ENCODE measurements at places on chromosomes 2 and 18. TPM values are rescaled to one million over a fixed set of nuclear protein-coding genes. Genes with fewer than 3 reads are reported as not detected.

Gene RAPH1
- total RNA-seq, result 2.1 TPM

Gene SPR
- not detected for total RNA-seq

Gene SLC25A12
- total RNA-seq, result 14.6 TPM

Gene TFPI
- not detected for total RNA-seq

Gene SERPINB13
- total RNA-seq, result not detected

Gene COL3A1
- not detected for total RNA-seq

Gene COLEC11
- not detected for total RNA-seq

Gene TMEM169
- total RNA-seq, result 3.6 TPM

Gene LYG2
- total RNA-seq, result not detected
